ENCODE measurements at places on chromosomes 4 and X.

GRCh38 chr4:168852387-168852786, 157.7 kb downstream of the CBR4 start:
- no peak for DNase-seq

DNA sequence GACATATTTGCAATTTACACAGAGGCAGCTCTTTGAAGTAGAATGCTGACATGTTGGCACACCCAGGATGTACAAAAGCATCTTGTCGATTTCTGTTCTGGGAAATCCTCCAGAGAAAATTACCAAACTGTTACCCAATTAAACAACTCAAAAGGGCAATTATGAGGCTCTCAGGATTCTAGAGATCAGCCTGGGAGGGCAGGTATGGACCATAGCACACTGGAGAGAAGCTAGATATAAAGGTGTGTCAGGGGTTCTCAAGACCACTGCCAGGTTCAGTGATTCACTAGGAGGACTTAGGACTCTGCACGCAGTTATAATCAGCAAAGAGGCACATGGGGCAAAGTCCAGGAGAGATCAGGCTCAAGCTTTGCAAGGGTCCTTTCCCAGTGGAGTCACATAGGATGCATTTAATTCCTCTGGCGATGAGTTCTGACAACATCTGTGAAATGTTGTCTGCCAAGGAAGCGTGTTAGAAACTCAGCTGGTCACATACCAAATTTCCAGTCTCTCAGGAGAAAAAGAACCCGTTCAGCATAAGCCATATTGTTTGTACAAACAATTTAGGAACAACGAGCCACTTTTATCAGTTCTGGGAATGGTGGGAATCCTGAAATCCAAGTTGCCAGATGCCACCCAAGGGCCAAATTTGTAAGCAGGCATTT, 100.8 kb downstream of the SYTL5 start:
- DNase-seq, result no peak

- no peak for DNase-seq
These were observed 69.8 kb upstream of the NEIL3 start for GRCh38 chr4:177239878-177240277.

DNA sequence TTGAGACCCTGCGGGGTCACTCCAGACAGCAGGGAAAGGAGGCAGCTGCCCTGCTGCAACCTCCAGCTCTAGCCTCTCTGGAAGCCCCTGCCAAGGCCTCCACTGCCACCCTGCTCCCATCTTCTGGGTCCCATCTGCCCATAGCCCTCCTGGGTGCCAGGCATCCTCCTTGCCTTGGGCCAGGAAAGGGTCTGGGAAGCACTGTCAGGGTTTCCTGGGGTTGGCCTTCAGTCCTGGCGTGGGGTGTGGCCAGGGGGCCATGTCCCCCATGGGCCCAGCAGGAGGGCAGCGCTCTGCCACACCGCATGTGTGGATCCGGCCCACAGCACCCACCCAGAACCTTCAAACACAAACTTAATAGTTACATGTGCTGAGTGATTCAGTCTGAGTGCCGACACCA, 3.4 kb upstream of the CPLX1 start:
- no peak for DNase-seq

- DNase-seq, result no peak
These were observed 142.6 kb downstream of the EGF start for GRCh38 chr4:110055158-110055768.

DNA sequence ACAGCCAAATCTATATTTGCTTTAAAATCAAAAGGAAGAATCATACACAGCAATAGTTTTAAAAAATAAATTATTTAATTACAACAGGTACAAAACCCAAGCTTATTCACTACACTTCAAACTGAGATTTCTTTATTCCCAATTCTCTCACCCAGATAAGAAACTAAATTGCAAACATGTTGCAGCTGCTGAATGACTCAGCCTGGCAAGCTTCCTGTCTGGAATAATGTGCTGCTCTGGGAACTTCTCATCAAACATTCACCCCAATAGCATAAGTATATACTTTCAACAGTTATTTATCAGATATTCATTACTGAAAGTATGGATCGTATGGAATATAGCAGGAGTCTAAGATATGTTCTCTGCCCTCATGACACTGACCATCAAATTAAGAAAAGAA, 43.0 kb upstream of the GABRA2 start:
- no peak for DNase-seq

GRCh38 chr4:77120886-77121508, 36.0 kb upstream of the CCNG2 start:
- DNase-seq, result peak; percentile 76

DNA sequence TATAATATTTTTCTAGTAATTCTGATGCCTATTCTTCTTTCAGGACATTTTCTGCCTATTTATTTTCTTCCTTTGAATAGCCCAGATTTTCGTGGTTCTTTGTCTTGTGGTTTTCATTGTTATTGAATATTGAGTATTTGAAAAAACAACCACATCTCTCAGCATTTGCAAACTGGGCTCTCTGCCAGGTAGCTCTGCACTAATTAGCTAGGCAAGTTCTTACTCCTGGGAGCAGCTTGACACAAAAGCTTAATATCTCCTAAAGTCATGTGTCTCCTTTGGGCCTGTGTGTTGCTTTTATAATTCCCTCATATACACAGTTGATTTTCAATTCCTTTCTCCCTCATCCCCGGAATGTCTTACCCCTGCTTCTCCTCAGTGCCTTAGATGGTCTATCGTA, 413.5 kb upstream of the GRIA3 start:
- DNase-seq, result no peak

- no peak for DNase-seq
These were observed 70.6 kb downstream of the TNIP2 start for GRCh38 chr4:2685541-2685940.

- DNase-seq, result no peak
These were observed 21.3 kb upstream of the CTSO start for GRCh38 chr4:155974996-155975395.

GRCh38 chr4:78613522-78614321, 62.2 kb downstream of the ANXA3 start:
- no peak for DNase-seq

- no peak for DNase-seq
These were observed 175.4 kb downstream of the SH3BGRL start for GRCh38 chrX:81377329-81377728.

DNA sequence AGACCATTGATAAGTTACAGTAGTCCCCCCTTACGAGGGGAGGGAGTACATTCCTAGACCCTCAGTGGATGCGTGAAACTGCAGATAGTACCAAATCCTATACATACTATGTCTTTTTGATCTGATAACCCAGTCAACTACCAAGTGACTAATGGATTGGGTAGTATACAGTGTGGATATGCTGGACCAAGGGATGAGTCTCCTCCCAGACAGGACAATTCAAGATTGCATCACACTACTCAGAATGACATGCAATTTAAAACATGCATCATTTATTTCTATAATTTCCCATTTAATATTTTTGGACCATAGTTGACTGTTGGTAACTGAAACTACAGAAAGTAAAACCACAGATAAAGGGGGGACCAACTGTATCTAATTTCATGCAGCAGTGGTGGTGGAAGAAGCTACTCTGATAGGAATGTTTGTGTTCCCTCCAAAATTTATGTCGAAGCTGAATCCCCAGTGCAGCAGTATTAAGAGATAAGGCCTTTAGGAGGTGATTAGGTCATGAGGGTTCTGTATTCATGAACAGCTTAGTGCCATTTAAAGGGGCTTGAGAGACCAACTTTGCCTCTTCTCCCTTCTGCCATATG, 11.9 kb downstream of the HADH start:
- DNase-seq, result no peak

DNA sequence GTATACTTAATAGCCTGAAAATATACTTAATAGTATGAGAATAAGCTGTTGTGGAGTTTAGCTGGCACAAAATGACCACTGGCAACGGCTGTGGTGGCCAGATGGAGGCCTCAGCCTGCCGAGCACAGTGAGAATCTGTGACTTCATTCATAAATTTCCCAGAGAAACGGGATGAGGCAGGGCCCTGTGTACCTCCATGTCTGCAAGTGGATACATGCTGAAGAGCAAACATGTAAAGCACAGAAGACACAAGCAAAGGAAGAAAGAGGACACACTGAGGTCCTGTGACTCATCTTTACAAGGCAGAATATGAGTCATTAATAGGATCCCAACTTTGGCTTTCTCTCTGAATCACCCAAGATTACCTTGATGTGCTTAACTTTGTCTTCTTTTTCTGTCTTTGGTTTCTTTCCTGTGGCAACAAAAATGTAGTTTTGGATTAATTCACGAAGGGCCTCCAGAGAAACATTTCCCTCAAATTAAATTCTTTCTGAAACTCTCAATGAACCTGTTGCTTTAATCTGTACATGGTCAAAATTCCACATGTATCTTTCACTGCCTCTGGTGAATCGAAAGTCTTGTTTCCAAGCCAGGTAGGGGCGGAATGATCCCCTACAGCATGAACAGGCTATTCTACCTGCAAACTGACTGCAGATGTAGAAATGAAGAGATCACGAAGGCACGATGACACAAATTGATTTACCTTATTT, 56.4 kb downstream of the IRF2 start:
- DNase-seq, result peak; percentile 85

DNA sequence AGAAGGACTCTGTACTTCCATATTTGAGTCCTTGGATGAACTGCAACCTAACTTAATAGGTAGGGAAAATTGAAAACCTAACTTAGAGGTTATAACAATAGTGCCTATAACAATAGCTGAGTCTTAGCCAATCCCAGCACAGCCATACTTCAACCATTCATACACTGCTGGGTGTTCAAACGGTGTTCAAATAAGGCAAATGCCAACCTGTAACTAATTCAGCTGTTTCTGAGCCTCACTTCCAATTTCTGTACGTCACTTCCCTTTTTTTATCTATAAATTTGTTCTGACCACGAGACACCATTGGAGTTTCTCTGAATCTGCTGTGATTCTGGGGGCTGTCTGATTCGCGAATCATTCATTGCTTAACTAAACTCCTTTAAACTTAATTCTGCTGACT, 9.6 kb upstream of the GRSF1 start:
- DNase-seq, result no peak

DNA sequence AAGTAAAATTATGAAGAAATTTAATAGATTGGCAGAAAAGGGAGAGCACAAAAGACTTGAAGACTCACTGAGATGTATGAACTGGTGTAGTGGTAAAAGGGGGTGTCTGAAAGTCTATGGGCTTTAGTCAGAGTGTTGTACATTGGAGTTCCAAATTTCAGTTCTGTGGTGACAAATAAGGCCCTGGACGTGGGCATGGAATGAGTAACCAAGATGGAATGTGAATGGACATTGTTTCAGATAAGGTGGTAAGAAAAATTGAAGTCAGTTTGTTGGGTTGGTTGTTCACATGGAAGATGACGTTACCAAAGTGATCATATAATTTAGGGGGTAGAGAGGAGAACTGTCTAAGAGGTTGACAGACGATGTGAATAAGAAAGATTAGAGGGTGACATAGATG, 13.9 kb downstream of the CYSLTR1 start:
- no peak for DNase-seq

DNA sequence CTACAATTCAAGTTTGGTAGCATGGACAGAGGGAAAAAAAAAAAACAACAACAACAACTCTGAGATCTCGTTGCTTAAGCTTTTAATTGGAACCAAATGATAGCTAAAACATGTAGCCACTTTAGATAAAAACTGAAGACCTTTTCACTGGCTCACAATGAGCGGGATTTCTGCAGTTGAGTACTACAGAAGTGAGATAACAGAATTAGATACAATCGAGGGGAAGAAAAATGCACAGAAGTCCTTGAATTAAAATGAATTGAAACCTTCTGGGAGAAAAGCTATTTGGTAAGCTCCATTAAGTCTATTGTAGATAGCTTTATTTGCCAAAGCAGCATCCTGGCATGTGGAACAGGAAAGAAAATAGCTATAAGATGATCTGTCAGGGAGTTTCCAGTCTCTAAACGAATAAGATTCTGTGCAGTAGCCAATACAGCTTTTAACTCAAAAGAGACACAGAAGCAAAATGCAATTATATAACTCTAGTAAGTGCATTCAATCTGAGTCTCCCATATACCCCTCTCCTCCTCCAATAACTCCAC, 248.5 kb downstream of the ENOX2 start:
- no peak for DNase-seq

DNA sequence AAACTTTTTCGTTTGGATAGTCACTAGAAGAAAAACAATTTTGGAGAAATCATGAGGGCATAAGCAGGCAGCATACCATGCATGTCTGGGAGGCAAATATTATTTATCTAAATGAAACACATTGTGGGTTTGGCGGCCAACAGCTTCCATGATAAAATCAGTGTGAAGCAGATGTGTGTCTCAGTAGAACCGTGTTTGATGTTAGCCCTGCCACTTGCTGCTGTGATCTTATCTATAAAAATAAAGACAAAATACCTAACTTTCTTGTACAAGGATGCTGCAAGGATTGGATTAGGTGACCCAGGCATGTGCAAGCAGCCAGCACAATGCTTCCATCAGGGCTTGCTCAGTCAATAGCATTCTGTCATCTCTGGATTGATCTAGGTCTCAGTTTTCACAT, 341.4 kb downstream of the PACRGL start:
- DNase-seq, result no peak

- DNase-seq, result no peak
These were observed 109.7 kb downstream of the ELOVL6 start for GRCh38 chr4:110088670-110089069.

DNA sequence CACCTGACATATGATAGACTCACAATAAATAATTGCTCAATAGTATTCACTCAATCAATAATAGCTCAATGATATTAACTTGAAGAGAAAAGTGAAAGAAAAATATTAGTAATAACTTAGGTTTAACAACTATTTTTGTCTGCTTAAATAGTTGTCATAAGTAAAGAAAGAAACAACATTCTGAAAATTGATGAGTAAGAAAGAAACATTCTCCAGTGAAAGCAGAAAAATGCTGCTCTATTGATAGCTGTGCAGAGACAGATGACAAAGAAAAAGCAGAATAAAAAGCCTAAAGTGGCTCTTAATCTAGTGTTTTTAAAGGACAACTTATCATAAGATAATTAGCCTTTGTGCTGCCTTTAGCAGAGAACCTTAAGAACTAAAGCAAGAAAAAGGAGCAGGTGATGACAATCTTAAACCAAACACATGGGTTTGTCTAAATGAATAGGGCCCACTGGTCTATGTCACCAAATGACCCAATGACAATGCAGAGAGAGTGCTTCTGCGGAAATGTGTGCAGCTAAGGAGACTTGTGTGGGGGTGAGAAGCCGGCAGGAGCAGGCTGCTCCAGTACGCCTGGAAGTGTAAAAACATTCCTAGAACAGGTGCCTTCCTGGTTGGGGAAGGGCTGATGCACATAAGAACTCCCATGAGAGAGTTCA, 13.2 kb downstream of the HS3ST1 start:
- DNase-seq, result no peak

GRCh38 chr4:8539661-8540060, 40.5 kb upstream of the GPR78 start:
- DNase-seq, result no peak

- DNase-seq, result no peak
These were observed 517.1 kb downstream of the PCDH7 start for GRCh38 chr4:31237233-31237632.

DNA sequence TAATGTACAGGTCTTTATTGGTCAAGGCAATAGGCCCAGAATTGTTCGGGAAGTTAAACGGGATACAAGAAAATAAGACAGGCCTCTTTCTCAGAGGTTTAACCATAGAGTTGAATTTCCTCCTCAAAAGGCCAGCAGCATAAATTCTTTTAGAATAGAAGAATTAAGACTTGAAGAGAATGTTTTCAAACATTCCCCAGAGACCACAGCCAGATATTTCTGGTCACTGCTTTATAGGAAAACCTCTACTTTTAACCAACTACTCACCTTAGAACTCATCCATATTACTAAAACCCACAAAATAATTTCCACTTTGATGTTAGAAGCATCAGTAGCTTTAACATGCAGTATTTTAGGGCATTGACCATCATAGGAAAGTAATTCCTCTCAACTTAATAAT, 317.9 kb downstream of the RAB28 start:
- no peak for DNase-seq

- no peak for DNase-seq
These were observed 153.9 kb upstream of the TENM3 start for GRCh38 chr4:182089326-182089725.
